DMS79 (cell line): ENCODE measurements at places on chromosomes 7 and 10.

- no peak for DNase-seq
These were observed 101.5 kb upstream of the LSM8 start for GRCh38 chr7:118082506-118082905.

DNA sequence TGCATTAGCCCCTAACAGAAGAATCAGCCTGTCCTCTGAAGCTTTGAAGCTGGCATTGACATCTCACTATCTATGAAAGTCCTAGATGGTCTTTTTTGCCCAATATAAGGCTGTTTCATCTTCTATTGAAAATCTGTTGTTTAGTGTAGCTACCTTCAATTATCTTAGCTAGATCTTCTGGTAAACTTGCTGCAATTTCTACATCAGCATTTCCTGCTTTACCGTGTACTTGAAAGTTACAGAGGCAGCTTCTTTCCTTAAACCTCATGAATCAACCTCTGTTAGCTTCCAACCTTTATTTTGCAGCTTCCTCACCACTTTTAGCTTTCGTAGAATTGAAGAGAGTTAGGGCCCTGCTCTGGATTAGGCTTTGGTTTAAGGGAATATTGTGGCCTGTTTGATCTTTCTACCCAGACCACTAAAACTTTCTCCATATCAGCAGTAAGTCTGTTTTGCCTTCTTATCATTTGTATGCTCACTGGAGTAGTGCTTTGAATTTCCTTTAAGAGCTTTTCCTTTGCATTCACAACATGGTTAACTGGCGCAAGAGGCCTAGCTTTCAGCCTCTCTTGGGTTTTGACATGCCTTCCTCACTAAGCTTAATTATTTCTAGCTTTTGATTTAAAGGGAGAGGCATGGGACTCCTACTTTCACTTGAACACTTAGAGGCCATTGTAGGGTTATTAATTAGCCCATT lies 32.5 kb downstream of the ARID5B start:
- DNase-seq = no peak

DNA sequence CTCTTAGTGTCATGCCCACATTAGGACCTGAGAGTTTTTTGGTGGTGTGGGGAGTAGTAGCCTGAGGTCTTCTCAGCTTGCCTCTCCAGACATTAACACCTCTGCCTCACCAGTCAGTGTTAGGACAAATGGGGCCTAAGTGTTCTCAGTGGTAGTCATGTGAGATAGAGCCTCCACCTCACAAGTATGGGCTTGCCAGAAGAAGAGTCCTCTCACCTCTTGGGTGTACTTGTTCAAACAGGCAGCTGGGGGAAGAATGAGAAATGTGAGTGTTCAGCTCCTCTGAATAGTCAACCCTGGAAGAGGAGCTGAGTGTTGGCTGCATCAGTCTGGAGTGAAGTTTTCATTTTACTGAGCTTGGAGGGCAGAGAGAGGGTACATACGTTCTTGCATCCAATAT lies 464.6 kb downstream of the POM121L12 start:
- DNase-seq = peak; percentile 19

DNA sequence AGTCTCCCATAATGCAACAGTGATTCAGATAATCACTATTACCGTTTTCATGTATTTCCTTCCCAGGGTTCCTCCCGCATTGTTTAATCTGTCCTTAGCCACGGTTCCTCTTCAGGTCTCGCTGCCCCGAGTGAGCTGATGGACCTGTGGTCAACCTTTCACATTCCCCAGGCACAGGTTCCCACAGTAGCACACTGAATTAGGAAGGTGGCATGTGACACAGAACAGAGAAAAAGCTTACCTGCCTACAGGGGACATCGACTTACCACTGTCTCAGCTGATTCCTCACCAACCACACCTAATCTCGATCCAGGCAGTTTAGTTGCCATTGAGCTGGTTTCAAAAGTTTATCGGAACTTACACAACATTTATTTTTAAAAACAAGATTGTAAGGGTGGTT lies 72.2 kb downstream of the MTURN start:
- no peak for DNase-seq

DNA sequence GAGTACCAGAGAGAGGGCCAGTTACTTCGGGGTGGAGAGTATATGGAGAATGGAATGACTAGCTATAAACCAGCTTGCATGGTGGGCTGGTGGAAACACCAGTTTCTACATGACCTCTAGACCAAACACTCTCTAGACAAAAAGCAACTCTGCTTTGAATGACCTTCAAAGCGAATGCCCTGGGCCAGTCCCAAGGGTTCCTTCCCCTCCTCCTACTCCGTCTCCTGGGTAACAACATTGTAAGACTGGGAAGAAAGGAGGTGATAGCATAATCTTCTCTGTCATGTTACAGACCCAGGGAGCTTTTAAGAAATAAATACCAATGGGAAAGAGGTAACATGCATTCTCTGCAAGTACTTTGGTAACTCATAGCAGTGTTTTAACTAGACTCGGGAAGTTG lies 7.4 kb downstream of the HK1 start:
- no peak for DNase-seq
